ENCODE measurements at places on chromosomes 5 and 9.
A peak's percentile ranks its signal among the peaks of the same experiment; 100 is the strongest.

DNA sequence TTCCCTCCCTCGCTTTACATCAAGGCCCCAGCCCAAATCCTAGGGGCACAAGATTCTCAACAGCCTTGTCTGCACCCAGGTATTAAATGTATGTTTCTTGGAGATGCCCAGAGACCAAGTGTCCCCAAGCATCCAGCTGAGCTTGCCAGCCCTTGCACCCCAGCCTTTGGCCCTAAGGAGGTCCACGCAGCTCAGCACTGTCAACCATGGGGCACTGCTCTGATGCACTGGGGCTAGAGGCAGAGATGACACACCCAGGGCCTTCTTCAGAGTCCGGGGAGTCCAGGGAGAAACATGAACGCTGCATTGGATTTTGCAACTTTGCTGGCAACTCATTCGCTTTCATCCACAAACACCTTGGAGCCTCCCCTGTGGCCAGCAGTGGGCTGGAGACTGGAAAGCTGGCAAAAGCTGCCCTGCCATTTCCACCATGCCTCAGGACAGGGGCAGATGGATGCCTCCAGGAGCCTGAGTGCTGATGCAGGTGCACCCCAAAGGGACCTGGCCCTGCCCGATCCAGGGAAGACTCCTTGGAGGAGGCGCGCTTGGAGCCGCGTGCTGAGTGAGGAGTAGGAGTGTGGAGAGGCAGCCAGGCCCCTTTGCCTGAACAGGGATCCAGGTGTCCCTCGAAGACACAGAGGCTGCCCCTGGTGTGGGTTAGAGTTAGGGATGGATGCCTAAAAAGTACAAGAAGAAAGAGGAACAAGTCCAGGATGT is 19.3 kb downstream of the PAEP start:
- no peak for DNase-seq

- no peak for DNase-seq
These were observed 21.1 kb upstream of the DMRTA1 start for GRCh38 chr9:22425551-22425950.

DNA sequence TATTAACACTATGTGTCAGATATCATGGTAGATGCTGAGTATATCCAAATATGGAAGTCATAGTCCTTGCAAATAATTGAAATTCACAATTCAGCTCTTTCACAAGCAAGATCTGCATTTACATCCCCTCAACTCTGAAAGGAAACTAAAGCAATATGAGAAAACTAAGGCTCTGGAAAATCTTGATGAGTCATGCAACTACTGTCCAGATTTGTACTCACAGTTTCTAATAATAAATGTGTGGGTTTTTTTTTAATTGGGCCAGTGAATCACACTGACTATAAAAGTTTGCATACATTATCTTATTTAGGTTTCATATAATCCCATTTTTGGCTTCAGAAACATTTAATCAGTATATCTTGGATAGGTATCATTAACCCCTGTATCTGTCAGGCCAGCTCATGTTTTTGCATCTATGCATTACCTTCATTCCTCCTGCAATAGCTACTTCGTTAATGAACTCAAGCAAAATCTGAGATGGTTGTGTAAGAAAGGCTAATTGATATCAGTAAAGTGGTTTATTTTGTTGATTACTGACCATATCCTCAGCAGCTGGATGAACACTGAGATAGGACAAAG is 58.7 kb upstream of the PRR16 start:
- DNase-seq = no peak

- DNase-seq = no peak
These were observed 5.8 kb upstream of the ISL1 start for GRCh38 chr5:51377151-51378060.

- DNase-seq = peak; percentile 50
These were observed 5.1 kb upstream of the RGMB start for GRCh38 chr5:98768160-98768959.

DNA sequence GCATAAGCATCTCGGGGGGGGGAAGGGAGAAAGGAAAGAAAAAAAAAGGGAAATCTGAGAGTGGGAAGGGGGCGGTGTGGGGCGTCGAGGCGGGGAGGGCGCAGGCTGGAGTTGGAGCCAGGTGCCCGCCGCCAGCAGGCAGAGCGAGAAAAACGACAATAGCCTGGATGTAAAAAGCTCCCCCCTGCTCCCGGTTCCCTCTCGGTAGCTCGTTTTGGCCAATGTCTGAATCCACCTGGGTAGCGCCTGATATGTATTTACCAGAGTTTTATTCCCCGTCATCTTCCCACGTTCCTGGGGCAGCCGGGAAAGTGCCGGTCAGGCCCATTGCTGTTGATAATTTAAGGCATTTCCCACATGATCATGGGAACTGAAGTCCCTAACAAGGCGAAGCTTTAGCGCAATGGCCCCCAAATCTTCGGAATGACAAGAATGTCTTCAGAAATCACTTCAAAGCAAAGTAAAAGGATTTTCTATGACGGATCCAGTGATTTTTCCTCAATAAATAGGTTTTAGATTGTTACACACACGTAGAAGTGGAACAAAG is 3.0 kb upstream of the OTP start:
- no peak for DNase-seq

DNA sequence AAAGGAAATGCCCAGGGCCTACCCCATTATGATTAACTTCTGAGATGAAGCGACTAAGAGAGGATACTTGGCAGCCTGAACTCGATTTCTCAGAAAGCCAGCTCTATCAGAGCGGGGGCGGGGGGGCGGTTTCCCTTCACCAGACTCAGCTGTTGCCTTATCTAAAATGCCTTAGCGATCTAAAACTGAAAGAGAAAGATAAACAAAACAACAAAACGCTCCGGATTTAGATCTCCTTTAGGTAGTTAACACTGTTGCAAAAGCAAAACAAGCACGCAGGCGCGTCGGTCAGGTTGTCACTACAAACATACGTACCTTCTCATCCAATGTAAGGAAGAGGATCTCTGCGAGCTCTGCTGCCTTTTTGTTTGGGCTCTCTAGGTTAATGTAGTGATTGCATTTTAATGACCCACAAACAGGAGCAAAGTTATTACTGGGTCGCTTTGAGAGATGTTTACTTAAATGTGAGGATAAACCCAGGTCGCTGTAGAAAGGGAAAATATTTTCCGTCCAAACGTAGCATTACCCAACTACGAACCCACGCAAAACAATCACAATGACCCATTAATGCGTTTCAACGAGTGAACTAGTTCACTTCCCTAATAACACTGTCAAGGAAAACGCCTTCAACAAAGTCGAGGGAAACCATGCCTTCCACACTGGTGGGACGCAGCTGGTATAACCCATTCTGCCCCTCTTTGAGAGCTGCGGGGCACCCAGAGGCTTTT is 982 bp downstream of the EPB41L4A start:
- peak; percentile 10 for DNase-seq

GRCh38 chr5:91028499-91028956 is 354.6 kb downstream of the ARRDC3 start:
- no peak for DNase-seq

GRCh38 chr9:135326141-135326540 is 153.4 kb upstream of the PPP1R26 start:
- no peak for DNase-seq

DNA sequence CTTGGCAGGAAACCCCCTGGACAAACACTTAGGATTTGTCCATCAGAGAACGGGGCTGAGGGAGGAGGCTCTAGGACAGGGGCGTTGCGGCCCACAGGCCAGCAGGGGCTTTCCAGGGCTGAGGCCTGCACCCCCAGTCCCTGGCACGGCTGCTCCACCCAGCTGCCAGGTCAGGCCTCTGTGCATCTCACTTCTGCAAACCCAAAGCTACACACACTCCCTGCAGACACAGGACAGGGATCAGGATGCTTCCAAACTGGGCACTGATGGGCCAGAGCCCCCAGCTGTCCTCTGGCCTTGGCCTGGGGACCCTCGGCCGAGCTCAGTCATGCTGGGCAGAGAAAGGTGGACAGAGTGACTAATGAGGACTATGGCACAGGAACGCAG is 106.2 kb upstream of the SARDH start:
- DNase-seq = no peak

GRCh38 chr9:131275332-131276093 is 797 bp downstream of the FAM78A start:
- no peak for DNase-seq

DNA sequence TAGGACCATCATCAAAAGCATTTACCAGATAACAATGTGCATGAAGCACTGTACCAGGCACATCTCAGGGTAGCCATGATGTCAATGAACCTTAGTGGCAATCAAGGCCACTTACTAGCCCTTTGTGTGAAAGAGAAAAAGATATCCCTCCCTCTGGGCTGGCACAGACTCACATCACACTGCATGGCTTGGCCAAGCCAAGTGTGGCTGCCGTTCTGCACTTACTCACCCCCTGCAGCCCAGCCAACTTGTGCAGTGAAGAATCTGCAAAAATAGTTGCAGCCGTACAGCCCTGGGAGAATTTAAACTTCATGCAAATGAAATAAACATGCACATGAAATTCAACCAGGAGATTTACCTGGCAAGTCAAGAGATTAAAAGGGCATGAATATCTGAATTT is 333.5 kb downstream of the DEPDC1B start:
- DNase-seq = no peak

- DNase-seq = no peak
These were observed 2216.6 kb upstream of the WWC1 start for GRCh38 chr5:166074582-166075481.

GRCh38 chr5:118921866-118922265 is 66.5 kb downstream of the DTWD2 start:
- no peak for DNase-seq

- DNase-seq = no peak
These were observed 96.8 kb upstream of the TAS2R1 start for GRCh38 chr5:9726931-9727330.

- DNase-seq = peak; percentile 22
These were observed 839 bp downstream of the GABRG2 start for GRCh38 chr5:162068412-162068811.

- no peak for DNase-seq
These were observed 21.9 kb downstream of the HTR4 start for GRCh38 chr5:148632255-148633066.

DNA sequence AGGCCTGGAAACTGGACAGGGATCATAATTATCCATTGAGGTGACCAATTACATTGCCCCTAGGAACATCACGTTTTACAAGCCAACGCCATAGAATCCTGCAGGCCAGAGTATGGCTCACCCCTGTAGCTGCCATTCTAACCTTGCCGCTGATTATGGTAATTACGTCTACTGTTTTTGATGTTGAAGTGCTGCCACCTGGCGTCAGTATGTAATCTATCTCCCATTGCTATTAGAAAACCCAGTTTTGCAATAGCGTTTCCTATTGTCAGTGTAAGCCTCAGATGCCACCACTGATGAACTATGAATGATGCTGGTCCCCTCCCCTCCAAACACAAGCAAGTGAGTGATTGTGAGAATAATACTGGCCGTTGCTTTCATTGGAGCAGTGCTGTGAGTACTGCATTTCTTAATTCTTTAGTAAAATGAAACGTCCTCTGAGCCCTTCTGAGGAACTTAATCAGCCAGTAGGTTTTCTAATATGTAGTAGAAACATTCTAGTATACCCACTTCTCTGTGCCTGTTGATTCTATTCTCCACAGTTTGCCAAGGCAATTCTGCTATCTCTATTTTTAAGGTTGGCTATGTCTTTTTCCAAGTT is 100.5 kb upstream of the NMUR2 start:
- peak; percentile 41 for DNase-seq

DNA sequence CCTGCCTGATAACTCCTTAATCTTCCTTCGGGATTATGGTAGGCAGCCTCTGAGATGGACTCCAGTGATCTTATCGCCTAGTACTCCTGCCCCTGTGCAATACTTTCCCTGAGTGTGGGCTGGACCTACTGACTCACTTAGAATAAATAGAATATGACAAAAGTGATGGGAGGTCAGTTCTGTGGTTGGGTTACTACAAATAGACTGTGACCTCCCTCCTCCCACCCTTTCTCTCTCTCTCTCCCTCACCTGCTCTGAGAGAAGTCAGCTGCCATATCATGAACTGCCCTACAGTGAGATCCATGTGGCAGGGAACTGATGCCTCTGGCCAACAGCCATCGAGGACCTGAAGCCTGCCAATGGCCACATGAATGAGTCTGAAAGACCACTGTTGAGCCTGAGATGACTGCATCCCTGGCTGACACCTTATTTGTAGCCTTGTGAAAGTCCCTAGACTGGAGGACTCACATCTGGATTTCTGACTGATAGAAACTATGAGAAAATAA is 31.7 kb downstream of the NRG2 start:
- DNase-seq = no peak

- no peak for DNase-seq
These were observed 44.0 kb upstream of the NCS1 start for GRCh38 chr9:130128251-130128650.

GRCh38 chr5:133847301-133847700 is 121.1 kb downstream of the C5orf15 start:
- no peak for DNase-seq

GRCh38 chr5:8317335-8317734 is 448.4 kb downstream of the MTRR start:
- no peak for DNase-seq

- DNase-seq = peak; percentile 11
These were observed 80.1 kb downstream of the ZCCHC7 start for GRCh38 chr9:37200433-37201005.

- no peak for DNase-seq
These were observed 14.5 kb upstream of the TGFBI start for GRCh38 chr5:136014049-136015002.

DNA sequence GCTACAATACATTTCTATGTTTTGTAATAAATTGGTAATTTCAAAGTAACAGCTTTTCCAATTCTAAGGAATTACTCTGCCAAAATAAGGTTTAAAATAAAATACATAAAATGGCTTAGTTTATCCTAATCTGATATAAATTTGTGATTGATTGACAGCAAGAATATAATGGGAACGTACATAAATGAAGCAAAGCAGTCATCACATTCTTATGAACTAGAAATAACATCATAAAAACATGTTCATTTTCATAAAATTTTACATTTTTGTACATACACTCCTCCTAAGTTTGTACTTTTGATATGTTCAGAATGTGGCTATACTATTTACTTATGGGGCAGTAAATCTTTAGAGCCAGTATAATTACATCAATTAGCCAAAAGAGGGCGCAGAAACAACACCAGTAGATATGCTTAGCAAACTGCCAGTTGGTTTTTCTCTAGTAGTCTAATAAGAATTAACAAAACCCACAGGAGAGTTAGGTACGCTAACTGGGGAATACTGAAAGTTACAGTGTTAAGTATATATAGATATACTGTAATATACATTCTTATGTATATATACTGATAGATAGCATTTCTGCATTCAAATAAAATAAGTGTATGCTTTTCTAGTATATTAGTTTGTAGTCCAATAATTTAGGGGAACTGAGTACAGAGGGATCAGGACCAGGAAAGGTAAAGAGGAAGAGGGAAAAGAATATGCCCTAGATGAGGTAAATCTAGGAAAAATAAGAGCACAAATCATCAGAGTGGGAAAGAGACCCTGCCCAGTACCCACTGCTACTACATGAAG is 76.8 kb downstream of the ZDHHC21 start:
- peak; percentile 11 for DNase-seq

DNA sequence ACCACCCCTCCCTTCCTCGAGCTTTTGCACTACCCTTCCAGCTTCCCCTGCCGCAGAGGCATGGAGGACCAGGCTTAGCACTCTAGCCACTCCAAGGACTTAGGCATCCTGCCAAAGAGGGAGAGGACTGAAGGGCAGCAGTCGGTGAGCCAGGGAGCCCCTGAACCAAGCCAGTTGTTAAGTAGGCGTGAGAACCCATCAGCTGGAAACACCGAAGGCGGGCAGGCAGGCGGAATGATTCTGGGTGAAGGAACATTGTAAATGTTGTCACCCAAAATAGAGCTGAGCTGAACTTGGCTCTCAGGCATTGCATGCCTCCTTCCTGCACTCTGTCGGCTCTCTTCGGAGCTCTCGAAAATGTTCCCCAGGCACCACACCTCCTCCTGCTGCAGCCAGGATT is 42.8 kb downstream of the NRG2 start:
- no peak for DNase-seq

Measured in HEK293T (cell line).